Left kidney (tissue), 8 donors: ENCODE measurements at places on chromosomes 3 and 15. TPM values are rescaled to one million over a fixed set of nuclear protein-coding genes. Genes with fewer than 3 reads are reported as not detected.

SYNPR gene
- not detected for polyA plus RNA-seq

C2CD4A gene
- 0.33 TPM for polyA plus RNA-seq

EHHADH gene
- polyA plus RNA-seq: 30.8 TPM

CCDC9B gene
- polyA plus RNA-seq: 6.3 TPM

COMMD4 gene
- 91.0 TPM for polyA plus RNA-seq

C3orf20 gene
- polyA plus RNA-seq: 0.32 TPM

ADGRG7 gene
- polyA plus RNA-seq: not detected

RTP3 gene
- not detected for polyA plus RNA-seq

BOC gene
- 26.6 TPM for polyA plus RNA-seq

LRRK1 gene
- polyA plus RNA-seq: 3.0 TPM

INSYN1 gene
- polyA plus RNA-seq: 12.6 TPM

INKA1 gene
- polyA plus RNA-seq: 8.6 TPM

SH2D7 gene
- 0.98 TPM for polyA plus RNA-seq
